ENCODE measurements at places on chromosomes 1 and 21.

DNA sequence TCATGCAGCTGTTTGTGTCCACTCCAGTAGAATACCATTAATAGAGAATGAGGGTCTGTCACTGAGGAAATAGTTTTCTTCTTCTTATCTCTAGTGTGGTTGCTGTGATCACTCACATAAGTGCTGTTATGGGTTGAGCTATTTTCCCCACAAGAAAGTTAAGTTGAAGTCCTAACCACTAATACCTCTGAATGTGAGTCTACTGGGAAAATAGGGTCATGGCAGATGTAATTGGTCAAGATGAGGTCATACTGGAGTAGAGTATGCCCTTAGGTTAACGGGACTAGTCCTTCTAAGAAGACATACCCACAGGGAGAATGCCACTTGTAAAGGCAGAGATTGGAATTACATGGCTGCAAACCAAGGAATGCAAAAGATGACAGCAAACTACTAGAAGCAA is 70.5 kb upstream of the COL24A1 start:
- DNase-seq: no peak

DNA sequence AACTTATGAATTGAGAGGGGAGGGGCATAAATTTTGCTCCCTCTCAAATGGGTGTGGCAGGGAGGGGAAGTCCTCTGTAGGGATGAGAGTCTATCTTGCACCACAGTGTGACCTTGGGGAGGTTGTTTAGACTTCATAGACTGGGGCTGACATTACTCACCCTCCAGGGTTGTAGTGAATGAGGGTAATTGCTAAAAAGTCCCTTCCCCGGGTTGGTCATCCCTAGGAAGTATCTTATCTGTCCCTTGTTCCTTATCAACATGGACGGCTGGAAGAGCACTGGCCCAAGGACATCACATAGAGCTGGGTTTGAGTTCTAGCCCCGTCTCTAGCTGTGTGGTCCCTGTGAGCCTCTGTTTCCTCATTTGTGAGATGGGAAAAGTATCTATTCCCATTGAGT is 52.4 kb upstream of the SLC2A1 start:
- DNase-seq: no peak

DNA sequence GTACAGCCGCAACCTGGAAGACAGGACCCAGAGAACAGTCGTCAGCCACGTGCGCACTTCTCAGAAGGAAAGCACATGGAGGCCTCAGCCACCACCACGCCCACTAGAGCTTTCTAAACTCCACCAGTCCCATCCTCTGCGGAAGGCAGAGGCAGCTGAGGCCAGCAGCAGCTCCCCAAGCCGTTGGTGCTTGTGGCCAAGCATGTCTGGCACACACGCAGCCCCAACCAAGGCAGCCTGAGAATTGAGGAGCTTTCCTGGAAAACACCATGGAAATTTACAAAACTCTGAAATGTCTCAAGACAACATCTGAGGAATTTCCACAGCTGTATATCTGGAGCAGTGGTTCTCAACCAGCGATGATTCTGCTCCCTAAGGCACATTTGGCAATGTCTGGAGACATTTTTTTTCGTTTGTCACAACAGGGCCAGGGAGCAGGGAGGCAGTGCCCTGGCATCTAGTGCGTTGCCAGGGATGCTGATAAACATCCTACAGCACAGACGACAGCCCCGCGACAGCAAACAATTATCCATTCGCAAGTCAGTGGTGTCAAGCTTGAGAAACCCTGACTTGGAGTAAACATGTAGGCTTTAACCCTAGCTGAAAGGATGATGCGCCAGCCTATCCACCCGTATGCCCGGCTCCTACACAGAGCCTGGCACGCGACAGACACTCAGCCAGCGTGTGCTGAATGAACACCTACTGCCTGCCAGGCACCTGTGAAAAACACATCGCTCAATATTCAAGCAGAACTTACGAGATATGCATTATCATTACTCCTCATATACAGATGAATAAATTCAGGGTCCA is 24.7 kb downstream of the NPHP4 start:
- no peak for DNase-seq

- no peak for DNase-seq
Observed at GRCh38 chr1:15656464-15656863, 27.7 kb upstream of the PLEKHM2 start.

DNA sequence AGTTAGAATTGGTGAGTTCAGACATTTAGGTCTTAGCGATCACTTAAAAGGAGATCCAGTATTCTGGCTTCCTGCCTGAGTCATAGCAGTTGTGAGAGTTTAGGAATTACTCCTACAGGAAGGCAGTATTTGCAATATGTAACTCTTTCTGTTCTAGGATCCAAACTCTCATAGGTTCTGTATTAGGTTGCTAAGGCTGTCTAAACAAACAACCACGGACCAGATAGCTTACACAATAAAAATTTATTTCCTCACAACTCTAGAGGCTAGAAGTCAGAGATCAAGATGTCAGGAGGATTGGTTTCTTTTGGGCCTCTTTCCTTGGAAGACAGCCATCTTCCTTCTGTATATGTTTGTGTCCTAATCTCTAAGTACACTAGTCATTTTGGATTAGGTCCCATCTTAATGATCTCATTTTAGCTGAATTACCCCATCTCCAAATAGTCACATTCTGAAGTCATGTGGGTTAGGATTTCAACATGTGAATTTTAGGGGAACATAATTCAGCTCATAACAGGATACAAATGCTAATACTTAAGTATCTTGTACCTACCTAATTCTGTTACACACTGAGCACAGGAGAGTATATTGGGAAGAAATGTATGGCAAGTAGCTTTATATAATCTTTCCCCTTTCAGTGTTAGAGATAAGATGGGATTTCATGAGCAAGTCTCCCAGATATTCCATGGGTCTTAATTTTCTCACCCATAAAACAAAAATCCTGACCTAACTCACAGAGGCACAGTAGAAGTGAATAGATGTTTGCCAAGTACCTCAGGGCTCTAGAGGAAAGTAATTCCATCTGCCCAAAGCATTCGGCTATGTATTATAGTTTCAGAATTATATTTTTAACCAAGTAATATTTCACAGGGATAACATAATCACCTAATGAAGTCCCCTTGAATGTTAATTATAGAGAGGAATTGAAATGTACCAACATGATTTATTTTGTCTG is 144.4 kb downstream of the PTBP2 start:
- DNase-seq: no peak
